ENCODE measurements at places on chromosomes 5 and 9.

- DNase-seq, result no peak
These were observed 19.7 kb downstream of the FANCC start for GRCh38 chr9:95297760-95298159.

GRCh38 chr5:59123595-59124561, 541.0 kb downstream of the RAB3C start:
- no peak for DNase-seq

DNA sequence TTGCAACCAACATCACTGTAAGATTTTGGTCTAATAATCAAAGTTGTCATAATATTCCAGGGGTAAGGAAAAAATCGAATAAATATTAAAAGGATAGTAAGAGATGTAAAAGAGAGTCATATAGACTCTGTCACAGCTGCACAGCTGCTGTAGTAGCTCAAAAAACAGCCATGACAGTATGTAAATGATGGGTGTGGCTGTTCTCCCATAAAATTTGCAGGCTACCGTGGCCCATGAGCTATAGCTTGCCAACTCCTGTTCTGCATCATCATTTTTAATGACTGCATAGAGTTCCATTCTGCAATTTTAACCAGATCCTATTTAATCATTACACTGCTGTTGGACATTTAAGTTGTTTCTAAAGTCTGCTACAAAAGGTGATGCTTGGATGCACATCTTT, 450.5 kb upstream of the MPDZ start:
- no peak for DNase-seq

DNA sequence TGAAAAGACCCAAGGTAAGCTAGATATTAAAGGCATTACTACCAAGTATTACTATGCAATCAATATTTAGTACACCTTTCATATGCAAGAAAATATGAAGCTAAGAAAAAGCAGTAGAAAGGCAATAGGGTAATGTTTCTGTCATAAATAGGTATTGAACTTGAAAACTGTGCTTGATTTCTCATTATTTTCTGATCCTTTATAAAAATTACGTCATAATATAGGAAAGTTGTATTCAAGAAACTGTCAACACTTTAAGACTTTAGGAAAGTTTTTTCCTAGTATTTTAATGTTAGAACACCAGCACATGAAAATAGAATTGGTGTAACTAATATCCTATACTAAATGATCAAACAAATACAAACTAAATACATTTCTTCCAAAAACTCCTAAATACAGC, 133.2 kb downstream of the EDIL3 start:
- DNase-seq, result no peak

DNA sequence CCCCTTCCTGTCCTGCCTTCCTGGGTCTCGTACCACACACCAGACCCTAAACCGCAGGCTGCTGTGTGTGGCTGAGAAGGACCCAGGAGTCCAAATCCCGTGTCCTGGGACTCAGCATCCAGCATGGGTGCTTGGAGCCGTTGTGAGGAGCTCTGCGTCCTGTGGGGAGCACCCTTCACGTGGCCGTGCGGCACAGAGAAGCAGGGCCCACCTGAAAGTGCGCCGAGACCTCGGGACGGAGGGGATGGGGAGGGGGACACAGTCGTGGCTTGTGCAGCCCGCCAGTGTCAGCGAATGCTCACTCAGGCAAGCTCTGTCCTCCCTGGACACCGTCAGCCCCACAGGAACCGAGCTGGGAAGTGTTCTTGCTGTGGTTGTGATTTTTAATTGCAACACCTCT, 244.6 kb downstream of the CACNA1B start:
- DNase-seq, result no peak

GRCh38 chr5:15887093-15887492, 292.5 kb downstream of the MARCHF11 start:
- DNase-seq, result no peak

GRCh38 chr9:16180546-16180945, 627.7 kb downstream of the CCDC171 start:
- no peak for DNase-seq

- no peak for DNase-seq
These were observed 18.2 kb upstream of the ZNF618 start for GRCh38 chr9:113857875-113858274.

DNA sequence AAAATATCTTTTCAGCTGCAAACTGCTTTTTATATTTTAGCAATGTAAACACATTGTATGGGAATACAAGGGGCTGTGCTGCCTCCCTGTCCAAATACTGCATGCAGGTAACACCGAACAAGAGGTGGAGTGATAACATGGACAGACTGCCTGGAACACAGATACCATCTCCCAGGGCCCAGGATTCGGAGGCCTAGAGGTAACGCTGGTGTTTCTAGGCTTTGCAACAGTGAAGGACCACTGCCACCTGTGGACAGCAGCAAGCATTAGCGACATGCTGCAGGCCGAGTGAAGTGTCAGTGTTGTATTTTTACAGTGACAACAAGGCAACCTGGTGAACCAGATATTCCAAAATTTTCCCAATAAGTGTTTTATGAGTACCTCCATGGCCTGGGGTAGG, 379.1 kb downstream of the DMRT2 start:
- DNase-seq, result peak; percentile 15

- DNase-seq, result no peak
These were observed 59.7 kb downstream of the PRELID2 start for GRCh38 chr5:145775411-145775810.

DNA sequence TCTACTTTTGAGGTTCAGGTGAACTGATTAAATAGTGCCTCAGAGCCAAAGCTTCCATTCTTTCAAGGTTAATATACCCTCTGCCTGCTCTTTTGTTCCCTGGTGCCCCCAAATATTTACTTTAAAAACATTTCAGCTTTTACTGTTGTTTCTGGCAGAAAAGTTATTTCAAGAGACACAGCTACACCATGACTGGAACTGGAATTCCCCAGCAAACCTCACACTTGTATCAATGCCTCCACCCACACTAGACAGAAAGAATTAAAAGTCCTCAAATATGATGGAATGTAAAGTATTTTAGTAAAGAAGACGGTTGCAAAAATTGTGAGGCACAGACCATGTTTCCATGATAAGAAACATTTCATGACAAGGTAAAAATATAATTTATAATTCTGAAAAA, 720.2 kb upstream of the TYRP1 start:
- DNase-seq, result no peak

DNA sequence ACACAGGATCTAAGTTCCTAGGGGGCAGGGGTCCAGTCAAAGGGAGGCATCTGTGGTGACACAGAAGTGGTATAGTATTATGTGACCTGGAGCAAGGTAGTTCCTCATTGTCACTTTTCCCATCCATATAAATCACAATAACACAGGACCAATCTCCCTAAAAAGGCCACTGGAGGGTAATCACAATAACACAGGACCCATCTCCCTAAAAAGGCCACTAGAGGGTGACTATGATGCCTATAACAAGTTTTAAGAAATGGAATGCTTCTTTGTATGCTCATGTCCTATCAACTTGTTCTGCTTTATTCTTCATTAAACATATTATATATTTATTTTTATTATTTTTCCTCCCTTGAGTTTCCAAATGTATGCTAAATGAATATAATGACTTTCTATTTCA, 254.6 kb downstream of the ASTN2 start:
- no peak for DNase-seq

DNA sequence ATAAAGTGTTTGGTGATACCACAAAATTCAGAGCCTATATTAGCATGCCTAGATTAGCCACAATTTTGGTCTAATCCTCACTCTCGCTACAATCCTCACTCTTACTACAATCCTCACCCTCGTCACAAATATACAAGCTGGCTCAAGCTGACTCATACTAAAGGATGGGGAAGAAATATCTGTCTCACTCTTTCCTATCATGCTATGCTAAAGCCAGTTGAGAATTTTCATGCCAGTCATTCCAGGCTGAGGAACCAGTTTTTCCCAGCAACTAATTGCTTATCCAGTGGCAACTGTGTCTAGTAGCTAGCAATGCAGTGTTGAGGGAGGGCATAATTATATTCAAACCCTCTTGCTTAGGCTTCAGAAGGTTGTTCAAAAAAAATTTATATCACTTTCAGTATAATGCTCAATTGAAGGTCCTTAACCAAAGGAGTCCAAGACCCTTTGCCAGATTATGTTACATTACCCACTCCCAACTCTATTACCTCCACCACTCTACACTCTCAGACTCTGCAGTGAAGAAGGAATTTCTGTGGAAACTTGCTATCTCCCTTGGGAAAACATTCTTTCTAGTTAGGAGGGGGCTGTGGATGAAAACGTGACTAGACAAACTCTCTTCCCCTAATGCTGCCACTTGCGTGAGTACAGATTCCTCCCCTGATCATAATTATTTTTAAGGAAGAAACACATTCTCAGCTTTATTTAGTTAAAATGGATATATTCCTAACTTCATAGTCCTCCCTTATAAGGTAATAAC, 810.3 kb upstream of the ACO1 start:
- no peak for DNase-seq

- DNase-seq, result peak; percentile 17
These were observed 30.6 kb downstream of the NKX2-5 start for GRCh38 chr5:173204185-173204979.

DNA sequence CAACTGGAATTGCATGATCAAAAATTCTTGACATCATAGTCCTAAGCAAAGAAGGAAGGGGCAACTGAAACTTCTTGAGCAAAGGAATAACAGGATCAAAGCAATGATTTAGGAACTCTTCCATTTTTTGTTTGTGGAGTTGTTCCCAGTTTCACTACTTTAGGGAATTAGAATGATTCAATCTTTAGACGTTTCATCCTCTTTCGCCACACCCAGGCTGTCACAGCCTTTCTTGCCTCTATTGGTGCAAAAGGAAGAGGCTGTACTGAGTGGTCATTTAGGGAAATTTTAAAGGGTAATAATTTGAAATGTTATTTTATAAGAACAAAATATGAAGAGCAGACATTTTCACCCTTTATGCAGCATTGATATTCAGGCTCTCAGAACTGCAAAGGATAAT, 1026.0 kb upstream of the ARRDC3 start:
- DNase-seq, result no peak

DNA sequence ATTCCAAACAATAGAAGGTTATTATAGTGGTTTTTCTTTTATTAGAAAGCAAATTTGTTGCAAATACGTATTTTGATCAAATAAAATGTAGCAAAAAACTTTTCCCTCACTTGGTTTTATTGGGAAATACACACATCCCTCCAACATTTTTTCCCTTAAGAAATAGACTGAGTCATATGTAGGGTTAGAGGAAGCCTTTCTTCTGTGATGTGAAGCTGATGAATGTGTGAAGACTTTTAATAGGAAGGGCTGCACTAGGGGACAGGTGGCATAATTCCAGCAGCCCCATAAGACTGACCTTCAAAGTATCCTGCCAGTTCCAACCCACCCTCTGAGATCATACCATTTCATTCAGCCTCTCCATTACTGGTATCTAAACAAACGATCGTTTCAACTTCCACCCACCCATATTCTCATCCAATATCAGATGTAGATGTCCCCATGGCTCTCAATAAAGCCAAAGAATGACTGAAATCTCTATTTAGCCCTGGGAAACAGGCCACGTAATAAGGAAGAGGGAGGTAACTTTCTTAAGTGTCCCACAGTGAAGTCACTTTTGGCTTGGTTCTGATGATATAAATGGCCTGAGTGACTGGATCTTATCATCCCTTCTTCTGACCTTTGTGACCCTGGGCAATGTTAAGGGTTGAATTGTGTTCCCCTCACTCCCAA, 64.7 kb upstream of the LPAR1 start:
- no peak for DNase-seq

- DNase-seq, result no peak
These were observed 10.5 kb upstream of the PSIP1 start for GRCh38 chr9:15521254-15521653.

DNA sequence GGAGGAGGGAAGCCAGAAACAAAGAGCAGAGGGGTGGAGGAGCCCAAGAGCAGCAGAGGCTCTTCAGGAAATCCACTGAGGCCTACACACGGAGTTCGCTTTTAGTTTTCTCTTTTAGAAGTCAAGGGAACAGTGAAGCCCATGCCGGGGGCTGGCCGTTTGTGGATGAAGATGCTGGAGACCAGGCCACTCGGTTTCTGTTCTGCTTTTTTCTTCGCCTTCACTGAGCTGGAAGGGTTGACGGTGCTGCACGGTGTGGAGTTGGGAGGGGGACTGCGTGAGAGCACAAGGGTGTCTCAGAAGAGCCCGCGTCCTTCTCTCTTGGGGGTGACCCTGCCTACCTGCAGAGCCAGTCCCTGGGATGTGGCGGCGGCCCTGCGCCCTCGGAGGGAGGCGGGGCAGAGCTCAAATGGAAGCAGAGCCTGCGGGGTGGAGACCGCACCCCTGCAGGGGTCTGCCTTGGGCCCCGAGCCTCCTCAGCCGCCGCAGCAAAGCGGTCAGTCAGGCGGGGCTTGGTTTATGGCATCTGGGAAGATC, 68.5 kb upstream of the CACNA1B start:
- no peak for DNase-seq

DNA sequence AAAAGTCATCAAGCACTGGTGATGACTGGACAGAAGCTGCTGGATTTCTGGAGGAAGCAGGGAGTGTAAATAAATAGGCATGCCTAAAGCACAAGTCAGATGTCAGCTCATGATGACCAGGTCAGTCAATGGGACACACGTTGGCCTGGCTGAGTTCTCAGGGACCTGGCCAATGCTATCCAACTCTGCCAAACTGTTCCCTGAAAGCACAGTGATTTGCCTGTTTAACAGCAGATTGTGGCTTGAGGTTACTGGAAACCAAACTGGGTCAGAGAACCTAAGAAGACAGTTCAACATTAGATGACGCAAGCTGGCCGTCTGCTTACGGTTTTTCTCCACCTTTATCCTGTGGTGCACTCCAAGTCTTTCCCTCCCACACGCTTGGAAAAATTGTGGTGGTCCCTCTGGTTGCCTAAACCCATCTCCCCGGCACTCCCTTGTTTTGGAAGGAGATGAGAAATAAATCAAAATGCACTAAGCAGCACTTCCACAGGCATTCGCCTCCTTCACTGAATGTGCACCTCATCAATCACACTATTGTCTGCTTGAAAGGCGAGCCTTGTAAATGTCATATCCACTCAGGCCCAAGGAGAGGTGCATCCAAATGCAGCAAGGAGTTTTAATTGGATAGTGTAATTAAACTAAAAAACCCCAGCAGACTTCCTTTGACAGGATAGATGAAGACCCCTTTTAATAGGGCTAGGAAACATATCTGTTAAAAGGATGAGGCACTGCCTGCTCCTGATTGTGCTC, 199.4 kb downstream of the GAPVD1 start:
- no peak for DNase-seq

GRCh38 chr9:121393318-121393717, 23.3 kb upstream of the STOM start:
- no peak for DNase-seq

- no peak for DNase-seq
These were observed 54.0 kb downstream of the AOPEP start for GRCh38 chr9:94780516-94780950.

GRCh38 chr5:53333160-53333559, 147.3 kb upstream of the FST start:
- DNase-seq, result no peak

DNA sequence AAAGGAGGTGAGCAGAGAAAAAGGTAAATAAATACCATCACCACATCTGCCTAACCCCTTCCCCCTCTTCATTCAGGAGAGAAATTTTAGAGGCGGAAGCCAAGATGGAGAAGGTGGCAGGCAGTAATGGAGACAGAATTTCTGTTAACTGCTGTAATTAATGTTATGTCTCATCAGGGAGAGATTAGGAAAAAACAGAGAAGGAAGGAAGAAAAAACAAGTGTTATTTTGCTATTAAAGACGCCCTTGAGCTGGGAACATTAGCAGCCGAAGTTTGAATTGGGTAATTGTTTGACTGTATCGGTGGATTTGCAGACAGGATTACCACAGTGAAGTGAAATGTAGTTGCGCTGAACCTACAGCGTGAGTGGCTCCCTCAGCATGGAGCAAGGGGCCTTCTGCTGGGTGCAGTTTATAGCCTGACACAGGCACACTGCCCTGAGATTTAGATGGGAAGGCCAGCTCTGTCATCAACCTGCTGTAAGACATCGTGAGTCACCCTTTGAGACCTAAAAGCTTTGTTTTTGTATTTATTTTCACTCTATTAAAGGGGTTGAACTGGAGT, 136.3 kb downstream of the ASTN2 start:
- DNase-seq, result no peak

All from NCI-H345 (cell line).